ENCODE measurements at places on chromosomes 5 and 9.

DNA sequence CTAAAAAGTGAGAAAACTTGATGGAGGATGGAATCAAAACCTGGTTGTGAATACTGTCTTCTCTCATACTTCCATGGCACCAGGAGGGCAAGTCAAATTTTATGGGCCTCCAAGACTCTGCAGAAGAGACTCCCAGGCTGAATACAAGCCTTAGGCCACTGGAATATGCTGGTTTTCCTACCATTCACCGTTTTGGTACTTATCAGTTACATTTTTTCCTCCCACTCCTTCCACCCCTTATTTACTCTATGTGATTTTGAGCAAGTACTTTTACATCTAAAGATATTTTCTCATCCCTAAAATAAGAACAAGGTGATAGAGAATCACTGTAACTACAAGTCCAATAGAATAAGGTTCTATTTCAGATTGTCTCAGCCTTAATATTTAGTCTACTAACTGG lies 8.0 kb upstream of the LIX1 start:
- no peak for DNase-seq

DNA sequence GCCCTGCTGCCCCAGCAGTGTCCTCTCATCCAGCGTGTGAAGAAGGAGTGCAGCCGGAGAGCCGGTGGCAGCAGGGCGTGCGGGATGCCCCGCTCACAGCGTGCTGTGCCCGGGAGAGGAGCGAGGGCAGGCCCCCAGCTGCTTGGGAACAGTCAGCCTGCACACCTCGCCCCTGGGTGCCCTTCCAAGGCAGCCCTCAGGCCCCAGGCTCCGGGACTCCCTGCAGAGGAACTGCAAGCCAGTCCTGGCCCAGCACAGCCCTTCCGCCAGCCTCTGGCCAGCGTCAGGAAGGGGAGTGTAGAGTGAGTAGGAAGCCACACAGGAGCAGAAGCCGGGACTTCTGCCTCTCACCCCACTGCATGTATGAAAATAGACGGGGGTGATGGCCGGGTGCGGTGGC lies 43.5 kb downstream of the ADAMTS2 start:
- DNase-seq = no peak

DNA sequence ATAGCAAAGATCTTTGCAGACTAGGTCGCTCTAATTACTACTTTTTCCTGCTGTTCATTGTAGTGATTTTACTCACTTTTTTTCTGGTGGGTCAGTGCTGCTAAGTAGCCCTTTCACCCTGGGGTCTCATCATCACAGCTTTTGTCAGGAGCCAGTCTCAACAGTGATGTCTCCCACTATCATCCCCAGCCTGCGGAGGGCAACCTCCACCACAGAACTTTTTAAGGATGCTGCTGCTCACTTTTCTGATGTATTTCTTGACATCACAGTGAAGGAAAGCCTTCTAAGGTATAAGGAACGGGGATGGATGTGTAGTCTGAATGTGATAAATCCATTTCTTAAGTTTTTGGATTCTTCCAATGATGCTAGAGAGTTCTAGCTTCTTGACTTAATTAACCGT lies 242.5 kb upstream of the RIOK2 start:
- no peak for DNase-seq

- no peak for DNase-seq
These were observed 22.3 kb downstream of the KLF9 start for GRCh38 chr9:70392189-70392588.

DNA sequence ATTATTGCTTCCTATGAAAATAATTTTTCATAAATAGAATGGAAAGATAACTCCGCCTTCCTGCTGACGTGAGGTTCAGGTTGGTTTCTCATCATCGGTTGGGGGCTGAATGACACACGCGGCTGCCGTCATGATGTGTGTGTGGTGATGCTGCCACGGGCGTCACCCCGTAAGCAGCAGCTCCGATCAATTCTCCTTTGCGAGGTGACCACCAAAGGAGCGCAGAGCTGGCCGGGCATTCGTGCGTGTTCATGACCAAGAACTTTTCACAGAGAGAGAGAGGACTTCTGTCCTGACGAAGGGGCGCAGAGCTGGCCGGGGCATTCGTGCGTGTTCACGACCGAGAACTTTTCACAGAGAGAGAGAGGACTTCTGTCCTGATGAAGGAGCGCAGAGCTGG lies 30.3 kb downstream of the SURF6 start:
- no peak for DNase-seq

- DNase-seq = no peak
These were observed 150.0 kb upstream of the PTCH1 start for GRCh38 chr9:95666785-95667155.

DNA sequence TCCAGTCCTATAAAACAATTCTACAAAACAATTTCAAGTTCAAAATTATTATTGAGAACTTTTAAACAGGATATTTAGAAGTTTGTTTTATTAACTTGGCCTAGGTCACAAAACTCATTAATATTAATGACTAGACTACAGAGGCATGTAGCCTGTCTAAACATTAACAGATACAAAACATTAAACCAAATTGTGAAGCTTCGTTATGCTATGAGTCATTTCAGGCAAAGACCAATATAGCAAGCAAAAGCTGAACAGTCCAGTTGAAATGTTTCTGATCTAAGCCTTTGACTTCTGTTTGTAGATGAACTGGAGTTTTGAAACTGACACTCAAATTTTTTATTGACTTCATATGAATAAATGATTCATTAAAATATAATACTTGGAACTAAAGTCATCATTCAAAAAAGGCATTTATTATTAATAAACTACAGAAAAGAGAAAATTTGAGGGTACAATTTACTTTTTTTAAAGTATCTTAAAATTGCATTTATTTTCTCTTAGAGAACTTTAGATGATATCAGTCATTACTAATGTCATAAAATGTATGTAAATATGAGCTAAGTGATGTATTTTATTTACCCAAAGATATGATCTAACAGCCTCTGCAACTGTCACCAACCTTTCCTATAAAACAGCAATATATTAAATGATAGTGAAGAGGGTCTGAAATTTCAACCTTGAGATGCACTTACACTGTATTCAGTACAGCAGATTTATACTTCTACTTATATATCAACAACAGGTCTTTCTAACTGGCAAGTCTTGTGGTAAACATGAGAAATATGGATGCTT lies 188.8 kb downstream of the COMMD10 start:
- DNase-seq = no peak

DNA sequence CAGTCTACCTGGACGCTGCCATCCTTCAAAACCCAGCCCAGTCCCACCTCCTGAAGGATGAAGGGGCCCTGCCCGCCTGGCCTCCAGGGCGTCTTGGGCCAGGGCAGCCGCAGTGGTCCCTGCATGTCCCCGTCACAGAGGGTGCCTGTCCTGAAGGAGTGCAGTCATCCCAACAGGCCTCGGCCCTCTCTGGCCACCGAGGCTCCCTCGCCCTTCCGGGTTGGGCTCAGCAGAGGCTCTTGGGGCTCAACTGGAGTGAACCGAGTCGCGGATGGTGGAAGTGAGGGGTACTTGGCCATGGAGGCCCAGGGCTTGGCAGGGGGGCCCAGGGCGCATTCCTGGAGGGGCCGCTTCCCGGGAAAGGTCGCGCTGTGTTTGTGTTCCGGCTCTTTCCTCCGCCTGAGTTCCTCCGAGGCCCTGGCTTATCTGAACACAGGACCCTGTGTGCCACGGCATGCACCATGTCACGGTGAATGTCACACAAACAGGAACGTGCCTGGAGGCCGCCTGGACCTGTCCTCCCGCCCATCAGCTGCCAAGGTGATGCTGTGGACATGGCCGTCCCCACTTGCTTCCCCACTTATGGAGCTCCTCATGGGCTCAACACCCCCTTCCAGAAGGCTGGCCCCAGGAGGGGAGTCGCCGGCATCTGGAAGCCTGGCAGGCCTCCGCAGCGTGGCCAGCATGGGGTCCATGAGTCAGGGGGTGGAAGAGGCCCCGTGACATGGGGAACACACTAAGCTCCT lies 25.7 kb upstream of the OBP2B start:
- DNase-seq = no peak

GRCh38 chr5:101292199-101292598 lies 389.1 kb upstream of the ST8SIA4 start:
- DNase-seq = no peak

- DNase-seq = no peak
These were observed 284.7 kb downstream of the GABRB2 start for GRCh38 chr5:161261668-161262323.

DNA sequence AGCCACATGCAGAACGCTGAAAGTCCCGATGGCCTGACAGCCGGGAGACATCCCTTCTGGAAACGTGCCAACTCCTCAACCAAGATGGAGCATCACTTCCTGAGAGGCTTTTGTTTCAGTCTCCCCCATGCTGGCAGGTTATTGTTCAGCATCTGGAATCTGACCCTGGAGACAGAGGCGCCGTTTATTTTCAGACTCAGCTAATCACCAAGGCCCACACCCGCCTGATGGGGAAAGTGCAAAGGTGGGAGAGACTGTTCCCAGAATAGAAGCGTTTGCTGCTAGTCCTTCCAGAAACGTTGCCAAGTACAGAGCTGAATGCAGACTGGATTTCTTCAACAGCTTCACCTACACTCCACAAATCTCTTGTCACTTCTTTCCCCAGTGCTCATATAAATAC lies 41.8 kb upstream of the S1PR3 start:
- DNase-seq = no peak

- DNase-seq = peak; percentile 25
These were observed 53.2 kb upstream of the FBXW11 start for GRCh38 chr5:172059661-172060100.

- DNase-seq = no peak
These were observed 21.8 kb downstream of the FYB1 start for GRCh38 chr5:39197556-39197955.

- DNase-seq = no peak
These were observed 176.8 kb downstream of the FER start for GRCh38 chr5:108924457-108924961.

- no peak for DNase-seq
These were observed 18.2 kb upstream of the NREP start for GRCh38 chr5:111775224-111775623.

DNA sequence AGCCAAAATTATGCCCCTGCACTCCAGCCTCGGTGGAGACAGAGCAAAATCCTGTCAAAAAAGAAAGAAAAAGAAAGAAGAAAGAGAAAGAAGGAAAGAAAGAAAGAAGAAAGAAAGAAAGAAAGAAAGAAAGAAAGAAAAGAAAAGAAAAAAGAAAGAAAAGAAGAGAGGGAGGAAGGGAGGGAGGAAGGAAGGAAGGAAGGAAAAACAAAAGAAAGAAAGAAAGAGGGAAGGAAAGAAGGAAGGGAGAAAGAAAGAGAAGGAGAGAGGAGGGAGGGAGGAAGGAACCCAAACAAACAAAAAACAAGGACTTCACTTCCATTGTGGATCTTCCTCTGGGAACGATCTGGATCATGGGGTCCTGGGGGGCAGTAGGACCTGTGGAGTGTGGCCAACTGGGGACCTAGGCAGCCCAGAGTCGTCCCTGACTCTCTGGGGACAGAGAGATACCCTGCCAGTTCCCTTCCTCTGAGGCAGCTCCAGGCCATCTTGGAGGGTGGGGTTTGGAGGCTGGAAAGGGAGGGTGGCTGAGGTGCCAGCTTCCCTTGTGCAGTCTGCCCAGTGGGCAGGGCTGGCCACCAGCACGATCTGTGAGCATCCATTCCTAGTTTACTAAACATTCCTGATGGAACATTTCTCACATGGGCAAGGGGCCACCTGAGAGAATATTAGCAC lies 216.8 kb downstream of the PAX5 start:
- DNase-seq = no peak

- DNase-seq = no peak
These were observed 151.6 kb upstream of the PHYKPL start for GRCh38 chr5:178383919-178384815.

GRCh38 chr9:98790134-98790841 lies 6.1 kb downstream of the ANKS6 start:
- no peak for DNase-seq

- no peak for DNase-seq
These were observed 38.0 kb upstream of the ADAM19 start for GRCh38 chr5:157613385-157614245.

GRCh38 chr5:38563624-38564023 lies 7.2 kb upstream of the LIFR start:
- no peak for DNase-seq

DNA sequence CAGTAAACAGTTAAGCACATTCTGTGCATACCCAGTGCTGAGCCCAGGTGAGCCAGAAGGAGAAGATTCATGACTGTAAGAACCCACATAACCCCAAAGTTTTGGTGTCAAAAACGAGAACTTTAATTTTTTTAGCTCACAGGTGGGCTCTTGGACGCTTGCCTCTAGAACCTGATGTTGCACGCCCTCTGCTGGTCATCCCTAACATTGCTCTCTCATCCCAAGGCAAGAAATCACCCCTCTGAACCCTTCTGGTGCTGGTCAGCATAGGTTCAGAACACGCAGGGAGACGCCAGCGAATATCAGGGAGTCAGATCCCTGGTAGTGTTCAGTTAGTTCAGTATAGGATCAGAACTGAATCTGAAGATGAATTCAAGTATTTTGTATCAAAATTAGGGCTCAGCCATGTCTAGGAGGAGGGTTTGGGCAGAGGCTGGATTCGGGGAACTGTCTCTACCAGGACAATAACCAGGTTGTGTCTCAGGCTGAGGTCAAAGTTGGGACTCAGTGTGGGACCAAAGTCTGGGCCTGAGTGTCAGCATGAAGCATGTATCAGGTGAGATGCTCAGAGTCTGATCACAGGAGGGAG lies 4.1 kb upstream of the DNAJB5 start:
- no peak for DNase-seq

DNA sequence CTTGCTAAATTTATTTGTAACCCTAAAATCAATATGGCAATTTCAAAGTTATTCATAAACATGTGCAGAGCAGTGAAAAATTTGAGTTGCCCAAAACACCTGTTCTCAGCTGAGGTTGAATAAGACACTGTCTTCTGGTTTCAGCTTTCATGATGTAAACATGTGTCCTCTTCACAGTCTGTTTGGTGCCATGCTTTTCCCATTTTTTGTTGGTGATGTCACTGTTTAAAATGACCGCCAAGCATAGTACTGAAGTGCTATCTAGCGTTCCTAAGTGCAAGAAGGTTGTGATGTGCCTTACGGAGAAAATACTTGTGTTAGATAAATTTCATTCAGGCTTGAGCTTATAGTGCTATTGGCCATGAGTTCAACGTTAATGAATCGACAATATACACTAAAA lies 580.8 kb downstream of the ACTL7B start:
- DNase-seq = no peak

- DNase-seq = peak; percentile 77
These were observed 704 bp downstream of the SUSD1 start for GRCh38 chr9:112174222-112174964.

DNA sequence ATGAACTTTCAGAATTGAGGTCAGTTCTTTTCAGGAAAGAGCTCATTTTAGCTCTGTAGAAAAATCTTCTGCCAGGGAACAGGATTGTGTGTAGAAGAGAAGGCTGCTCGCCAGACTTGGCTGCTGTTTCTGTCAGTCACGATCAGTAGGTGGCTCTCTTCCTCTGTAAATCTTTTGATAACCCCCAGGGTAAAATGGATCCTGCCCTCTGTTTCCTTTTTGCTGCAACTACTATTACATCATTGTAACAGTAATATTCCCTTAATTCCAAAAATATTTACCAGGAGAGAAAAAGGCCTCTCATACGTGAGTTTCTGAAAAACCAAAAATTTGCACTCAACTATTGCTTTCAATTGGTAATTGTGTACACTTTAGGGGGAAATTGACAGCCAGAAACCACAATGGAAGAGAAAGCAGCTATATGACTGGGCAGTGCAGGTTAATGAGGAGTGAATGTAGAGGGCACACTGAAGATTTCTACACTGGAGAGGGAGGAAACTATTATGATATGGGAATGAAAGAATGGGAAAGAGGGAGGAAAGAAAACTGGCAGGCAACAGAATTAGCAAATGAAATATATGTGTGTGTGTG lies 12.3 kb downstream of the IFNA21 start:
- peak; percentile 12 for DNase-seq

GRCh38 chr9:127181315-127181580 lies 58.8 kb upstream of the ANGPTL2 start:
- no peak for DNase-seq
